ENCODE measurements at places on chromosomes 7 and 10.

- DNase-seq = no peak
Observed at GRCh38 chr10:71045936-71046335, 157.6 kb upstream of the PCBD1 start.

GRCh38 chr10:130761788-130762301, 549.7 kb downstream of the TCERG1L start:
- no peak for DNase-seq

GRCh38 chr7:46360811-46361210, 439.7 kb upstream of the IGFBP3 start:
- no peak for DNase-seq

DNA sequence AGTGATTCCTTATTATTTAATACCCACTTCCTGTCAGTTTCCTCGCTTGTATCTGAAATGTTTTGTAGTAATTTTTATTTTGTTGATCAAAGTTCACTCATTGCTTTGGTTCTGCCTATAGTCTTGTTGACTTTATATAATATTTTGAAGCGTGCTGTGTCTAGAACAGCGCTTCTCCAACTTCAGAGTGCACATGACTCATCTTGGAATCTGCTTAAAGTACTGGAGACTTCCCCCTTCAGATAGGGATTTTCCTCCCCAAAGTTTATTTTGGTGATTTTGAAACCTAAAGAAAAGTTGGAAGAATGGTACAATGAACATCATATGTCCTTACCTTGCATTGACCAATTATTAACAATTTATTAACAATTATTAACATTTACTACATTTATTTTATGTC, 5.8 kb downstream of the COMTD1 start:
- DNase-seq = no peak

- no peak for DNase-seq
Observed at GRCh38 chr7:43870316-43870715, 999 bp upstream of the MRPS24 start.

DNA sequence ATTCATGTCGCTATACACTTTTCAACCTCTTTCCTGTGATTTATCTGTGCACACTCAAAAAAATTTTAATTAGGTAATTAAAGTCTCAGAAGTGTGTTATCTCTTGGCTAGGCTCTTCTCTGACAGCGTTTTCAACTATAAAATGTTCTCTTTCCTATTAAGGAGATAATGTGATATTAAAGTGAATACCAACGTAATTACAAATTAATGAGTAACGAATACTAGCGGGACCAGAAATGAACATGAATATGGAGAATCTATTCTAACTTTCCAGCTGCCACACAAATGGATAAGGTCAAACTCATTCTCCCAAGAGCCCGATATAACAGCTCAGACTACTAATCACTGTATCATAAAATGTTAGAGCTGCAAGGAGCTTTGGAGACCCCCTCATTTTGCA, 12.0 kb downstream of the COL1A2 start:
- DNase-seq = no peak

DNA sequence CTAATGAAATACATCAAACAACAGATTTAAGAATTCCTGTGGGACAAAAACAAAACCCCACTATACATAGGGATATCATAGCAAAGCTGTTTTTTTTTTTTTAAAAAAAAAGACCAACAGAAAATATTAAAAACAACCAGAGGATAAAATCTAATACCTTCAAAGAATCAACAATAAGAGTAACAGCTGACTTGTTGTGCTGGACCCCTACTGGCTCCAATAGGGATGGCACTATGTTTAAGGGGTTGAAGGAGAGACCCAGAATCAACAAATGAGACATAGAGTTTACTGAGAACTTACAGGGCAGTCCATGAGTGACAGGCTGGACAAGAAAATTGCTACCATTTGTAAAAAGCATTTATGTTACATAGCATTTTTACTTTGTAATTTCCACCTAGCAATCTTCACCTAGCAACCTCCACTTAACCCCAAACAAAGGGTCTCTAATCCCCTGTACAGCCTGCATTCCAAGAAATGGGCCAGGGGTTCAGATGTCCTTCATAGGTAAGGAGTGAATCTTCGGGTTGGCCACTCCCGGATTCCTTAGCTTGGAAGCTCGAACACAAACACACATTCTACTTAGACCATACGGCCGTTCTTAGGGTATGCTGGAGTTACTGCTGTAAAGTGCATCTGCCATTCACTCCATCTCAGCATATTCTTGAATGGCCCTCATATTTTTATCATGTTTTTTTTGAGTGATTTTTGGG, 25.8 kb downstream of the ASZ1 start:
- no peak for DNase-seq

GRCh38 chr10:21507150-21507549, 18.3 kb downstream of the SKIDA1 start:
- no peak for DNase-seq

DNA sequence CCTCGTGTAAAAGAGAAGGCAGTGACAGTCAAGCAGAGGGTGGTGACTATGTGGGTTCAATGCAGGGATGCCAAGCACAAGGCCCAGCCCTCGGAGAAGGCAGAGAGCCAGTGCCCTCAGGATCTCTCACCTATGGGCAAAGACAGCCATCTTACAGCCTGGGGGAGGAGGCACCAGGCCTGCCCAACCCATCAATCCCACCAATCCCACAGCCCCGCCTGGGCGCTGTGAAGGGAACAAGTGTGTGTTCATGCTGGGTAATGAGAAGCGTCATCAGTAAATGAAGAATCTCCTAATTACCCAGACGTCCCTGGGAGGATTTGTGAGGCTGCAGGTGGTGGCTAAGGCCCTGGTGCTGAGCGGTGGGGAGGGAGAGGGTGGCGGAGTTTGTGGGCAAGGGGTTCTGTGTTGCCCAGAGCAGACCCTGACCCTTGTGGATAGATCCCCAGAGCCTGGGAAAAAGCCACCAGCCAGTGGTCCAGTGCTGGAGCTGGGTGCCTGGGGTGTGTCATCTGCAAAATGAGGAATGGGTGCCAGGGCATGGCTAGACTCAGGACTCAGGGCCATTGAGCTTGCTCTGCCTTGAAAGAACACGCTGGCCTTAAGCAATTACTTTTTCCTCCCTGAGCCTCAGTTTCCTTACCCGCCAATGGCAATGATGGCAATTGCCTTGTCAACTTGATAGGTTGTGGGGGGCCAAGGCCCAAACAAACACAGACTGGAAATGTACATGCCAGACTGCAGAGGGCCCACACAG, 128.1 kb upstream of the UNC5B start:
- DNase-seq = no peak

GRCh38 chr7:94212160-94212559, 182.5 kb upstream of the COL1A2 start:
- DNase-seq = no peak

- DNase-seq = no peak
Observed at GRCh38 chr7:48106906-48107659, 18.0 kb downstream of the UPP1 start.

- no peak for DNase-seq
Observed at GRCh38 chr7:24920451-24921361, 59.3 kb downstream of the OSBPL3 start.

DNA sequence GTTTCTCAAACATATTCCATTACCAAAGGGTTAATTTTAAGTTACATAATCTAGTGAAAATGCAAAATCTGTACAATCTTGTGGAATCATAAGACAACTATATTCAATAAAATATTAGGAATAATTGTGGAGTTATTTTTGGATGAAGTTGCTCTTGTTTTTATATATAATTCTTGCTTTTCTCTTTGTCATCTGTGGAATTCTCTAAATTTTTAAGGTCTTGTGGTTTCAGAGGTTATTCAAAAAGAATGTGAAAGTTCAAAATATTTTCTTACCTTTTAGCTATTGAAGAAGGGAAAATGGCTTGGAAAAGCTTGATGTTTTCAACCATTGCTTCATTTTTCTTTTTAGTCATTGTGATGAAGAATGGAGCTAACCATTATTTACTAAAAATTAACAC, 552.1 kb downstream of the TFEC start:
- DNase-seq = no peak

- no peak for DNase-seq
Observed at GRCh38 chr7:71488308-71488707, 356.4 kb downstream of the GALNT17 start.

GRCh38 chr7:3588341-3588740, 287.3 kb downstream of the SDK1 start:
- no peak for DNase-seq

GRCh38 chr10:84522612-84523462, 194.4 kb downstream of the CCSER2 start:
- no peak for DNase-seq

DNA sequence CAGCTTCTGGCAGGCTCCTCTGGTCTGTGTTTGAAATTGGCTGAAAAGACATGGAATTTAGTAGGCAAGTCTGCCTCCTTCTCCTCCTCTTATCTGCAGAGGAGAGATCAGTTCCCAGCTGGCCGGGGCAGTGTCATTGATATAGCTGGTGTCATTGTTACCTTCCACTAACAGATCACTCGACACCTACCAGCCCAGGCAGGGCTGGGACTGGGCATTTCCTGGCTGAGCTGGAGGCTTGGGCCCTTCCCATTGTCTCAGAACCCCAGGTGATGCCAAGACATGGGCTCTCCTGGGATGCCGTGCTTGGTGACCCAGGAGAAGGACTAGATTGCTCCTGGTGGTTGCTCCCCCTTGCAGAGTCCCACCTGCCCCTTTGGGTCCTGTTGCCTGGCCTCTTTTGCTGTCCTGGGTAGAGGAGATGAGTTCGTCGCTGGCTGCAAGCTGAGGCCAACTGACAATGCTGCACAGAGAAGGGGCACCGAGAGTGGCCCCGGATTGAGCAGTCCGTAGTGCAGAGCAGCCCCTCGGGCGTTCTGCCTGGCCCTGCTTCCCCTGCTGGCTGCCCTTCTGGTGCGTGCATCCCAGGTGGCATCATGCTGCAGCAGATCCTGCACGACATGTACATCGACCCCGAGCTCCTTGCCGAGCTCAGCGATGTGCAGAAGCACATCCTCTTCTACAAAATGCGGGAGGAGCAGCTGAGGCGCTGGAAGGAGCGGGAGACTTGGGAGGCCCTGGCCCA, at the start of gene SH2D4B:
Gene SH2D4B (plus strand): TSS at position 167 of the 745 bp plus-strand sequence. CDS start 430 bp downstream, at position 597.
- DNase-seq = no peak

- DNase-seq = no peak
Observed at GRCh38 chr10:34291466-34292193, 523.5 kb downstream of the PARD3 start.

- no peak for DNase-seq
Observed at GRCh38 chr10:48792687-48793096, 108.0 kb downstream of the WDFY4 start.

DNA sequence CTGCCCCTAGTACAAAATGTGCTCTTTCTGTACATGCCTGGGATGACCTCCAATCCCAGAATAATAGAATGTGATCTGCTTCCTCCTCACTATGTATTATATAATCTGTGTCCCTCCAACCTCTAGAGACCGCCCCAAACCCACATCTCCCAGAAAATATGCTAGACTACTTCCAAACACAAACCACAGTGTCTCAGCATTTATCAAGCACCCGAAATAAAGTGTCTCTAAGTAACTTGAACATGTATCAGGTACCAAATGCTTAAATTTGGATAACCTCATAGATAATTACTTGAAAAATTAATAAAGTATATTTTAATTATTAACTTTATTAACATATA, 16.1 kb downstream of the LYZL1 start:
- DNase-seq = no peak

- no peak for DNase-seq
Observed at GRCh38 chr10:34716958-34717357, 98.1 kb downstream of the PARD3 start.

GRCh38 chr7:28684650-28685241, 272.4 kb downstream of the CREB5 start:
- DNase-seq = no peak

GRCh38 chr10:29694121-29694520, 59.4 kb upstream of the SVIL start:
- DNase-seq = no peak

GRCh38 chr7:96710544-96710943, 898 bp upstream of the SEM1 start:
- no peak for DNase-seq

DNA sequence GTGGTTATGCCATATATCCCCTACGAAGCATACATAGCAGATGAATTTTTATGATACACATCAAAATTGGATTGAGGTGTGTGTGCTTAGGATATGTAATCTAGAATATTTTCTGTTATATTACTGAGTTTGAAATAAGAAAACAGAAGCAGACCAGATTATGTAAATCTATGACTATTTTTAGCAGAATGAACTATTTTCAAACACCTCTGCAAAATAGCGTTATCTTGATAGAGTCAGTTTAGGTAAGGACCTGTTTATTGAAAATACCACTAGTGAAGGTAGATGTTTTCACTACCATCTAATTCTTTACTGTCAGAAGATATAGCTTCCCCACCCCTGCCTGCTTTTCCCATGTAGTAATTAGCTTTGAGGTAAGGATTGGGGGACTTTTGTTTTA, 9.1 kb downstream of the LANCL2 start:
- no peak for DNase-seq

- DNase-seq = no peak
Observed at GRCh38 chr7:114931656-114932011, 9.7 kb downstream of the MDFIC start.

- DNase-seq = no peak
Observed at GRCh38 chr7:128757203-128757602, 18.0 kb downstream of the CALU start.

GRCh38 chr10:29415876-29416275, 127.0 kb downstream of the LYZL1 start:
- DNase-seq = no peak

- peak; percentile 98 for DNase-seq
Observed at GRCh38 chr7:28041508-28042314, 138.9 kb downstream of the JAZF1 start.

DNA sequence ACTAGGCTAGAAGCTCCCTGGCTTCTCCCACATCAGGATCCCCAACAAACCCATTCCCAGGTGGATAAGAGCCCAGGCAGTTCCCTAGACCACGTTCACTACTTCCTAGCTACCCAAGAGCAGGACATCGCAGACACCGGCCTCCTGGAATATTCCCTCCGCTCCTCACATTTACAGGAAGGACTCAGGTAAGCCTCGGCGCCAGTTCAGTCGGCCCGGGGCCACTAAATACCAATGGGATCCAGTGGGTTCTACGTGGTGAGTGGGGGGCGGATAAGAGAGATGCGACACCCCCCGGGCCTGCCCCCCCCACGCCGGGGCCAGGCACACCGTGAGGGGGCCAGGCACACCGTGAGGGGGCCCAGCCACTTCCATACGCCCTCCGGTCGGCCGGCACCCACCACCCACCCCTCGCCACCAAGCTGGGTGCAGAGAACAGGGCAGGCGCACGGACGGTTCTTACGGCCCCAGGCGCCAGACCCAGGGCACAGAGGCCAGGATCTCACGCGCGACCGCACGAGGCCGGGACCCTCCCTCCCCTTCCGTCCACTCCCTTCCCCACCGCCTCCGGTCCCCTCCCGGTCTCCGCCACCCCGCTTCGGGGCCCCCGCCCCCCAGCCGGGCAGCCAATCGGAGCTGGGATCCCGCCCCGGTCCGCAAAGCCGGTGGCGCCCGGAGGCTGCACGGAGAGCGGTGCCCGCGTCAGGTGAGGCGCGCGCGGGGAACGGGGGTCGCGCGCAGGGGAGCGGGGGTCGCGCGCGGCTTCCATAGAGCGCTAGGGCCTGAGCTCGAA, at the start of gene BLVRA:
Gene BLVRA (plus strand): TSS at position 652 of the 793 bp plus-strand sequence. CDS start 12,479 bp downstream, outside the sequence.
- no peak for DNase-seq
